ENCODE measurements at places on chromosomes 5 and 9.

- DNase-seq = no peak
Measured at GRCh38 chr9:94817291-94818177, 91.0 kb downstream of the AOPEP start.

GRCh38 chr9:93071464-93071863 is 13.0 kb downstream of the SUSD3 start:
- no peak for DNase-seq

GRCh38 chr5:38468978-38469706 is 87.3 kb downstream of the LIFR start:
- DNase-seq = no peak

- DNase-seq = no peak
Measured at GRCh38 chr5:33379757-33380156, 61.0 kb upstream of the TARS1 start.

GRCh38 chr9:30482499-30482898 is 1901.9 kb upstream of the ACO1 start:
- DNase-seq = no peak

DNA sequence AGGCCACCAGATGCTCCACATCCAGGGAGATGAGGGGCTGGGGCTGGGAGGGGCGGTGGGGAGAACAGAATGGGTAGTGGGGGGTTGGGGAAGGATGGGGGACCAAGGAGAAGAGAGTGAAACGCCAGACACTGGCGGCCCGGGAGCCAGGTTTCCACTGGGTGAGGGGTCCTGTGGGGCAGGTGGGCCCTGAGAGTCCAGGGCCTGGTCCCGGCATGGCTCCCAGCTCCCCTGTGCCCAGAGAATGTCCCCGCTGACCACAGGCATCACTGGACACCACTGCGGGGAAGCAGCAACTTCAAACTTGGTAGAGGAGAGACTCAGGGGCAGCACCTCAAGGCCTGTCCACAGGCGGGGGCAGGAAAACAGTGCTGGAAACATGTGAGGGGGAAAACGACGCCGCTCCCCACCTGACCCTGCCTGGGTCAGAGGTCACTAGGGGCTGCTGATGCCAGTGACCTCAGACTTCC is 13.2 kb downstream of the NINJ1 start:
- no peak for DNase-seq

DNA sequence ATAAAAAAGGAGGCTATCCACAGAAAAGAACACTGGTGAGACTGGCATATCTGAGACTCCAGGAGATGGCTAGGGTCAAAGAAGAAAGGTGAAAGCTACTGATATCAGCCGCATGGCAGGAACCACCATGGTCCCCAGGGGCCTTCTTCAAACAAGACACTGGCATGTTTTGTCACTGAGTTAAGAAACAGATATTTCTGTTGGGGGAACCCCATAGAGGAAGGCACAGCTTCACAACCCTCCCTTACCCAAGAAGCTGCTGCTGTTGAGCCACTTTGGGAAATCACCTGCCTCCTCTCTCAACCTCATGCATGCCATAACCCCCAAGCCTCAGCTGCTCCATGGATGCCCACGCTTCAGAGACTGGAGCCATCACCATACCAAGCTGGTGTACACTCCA is 13.3 kb upstream of the BTNL3 start:
- no peak for DNase-seq

DNA sequence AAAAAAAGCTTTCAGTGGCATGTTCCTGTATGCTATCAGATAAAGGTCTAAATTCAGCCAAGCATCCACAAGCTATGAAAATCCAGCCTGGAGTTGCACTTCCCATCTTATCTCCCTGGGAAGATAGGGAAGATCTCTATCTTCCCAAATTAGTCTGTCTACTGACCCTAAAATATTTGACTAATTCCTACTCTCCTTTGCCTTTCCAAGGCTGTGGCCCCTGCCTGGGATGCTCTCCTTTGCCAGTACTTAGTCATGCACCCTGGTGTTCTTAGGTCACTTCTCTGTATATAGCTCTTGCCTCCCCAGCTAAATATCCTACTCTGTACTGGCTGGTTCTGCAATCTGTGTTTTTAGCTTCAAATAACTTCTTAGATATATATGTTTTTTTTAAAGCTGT is 44.0 kb upstream of the PLPP1 start:
- DNase-seq = no peak

- no peak for DNase-seq
Measured at GRCh38 chr5:64814073-64814472, 45.3 kb downstream of the CWC27 start.

GRCh38 chr5:112795342-112795741 is 57.7 kb downstream of the APC start:
- no peak for DNase-seq

DNA sequence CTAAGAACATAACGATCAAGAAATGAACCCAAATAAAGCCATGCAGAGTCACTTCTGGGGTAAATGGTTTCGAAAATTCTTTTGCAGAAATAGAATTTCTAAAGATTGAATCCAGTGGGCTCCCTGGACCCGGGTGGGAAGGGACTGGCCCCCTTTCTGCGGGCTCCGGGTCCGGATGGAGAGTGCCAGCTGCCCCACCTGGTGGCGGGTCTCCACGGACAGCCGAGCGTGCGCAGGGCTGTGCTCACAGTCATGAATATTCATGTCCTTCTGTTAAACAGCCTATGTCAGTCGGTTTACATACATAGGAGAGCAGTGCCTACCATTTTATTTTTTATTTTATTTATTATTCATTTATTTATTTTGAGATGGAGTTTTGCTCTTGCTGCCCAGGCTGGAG is 4.7 kb upstream of the PPP1R26 start:
- no peak for DNase-seq

- DNase-seq = no peak
Measured at GRCh38 chr9:135925496-135926133, 18.3 kb upstream of the CAMSAP1 start.

- no peak for DNase-seq
Measured at GRCh38 chr5:103511554-103511885, 51.1 kb downstream of the NUDT12 start.

DNA sequence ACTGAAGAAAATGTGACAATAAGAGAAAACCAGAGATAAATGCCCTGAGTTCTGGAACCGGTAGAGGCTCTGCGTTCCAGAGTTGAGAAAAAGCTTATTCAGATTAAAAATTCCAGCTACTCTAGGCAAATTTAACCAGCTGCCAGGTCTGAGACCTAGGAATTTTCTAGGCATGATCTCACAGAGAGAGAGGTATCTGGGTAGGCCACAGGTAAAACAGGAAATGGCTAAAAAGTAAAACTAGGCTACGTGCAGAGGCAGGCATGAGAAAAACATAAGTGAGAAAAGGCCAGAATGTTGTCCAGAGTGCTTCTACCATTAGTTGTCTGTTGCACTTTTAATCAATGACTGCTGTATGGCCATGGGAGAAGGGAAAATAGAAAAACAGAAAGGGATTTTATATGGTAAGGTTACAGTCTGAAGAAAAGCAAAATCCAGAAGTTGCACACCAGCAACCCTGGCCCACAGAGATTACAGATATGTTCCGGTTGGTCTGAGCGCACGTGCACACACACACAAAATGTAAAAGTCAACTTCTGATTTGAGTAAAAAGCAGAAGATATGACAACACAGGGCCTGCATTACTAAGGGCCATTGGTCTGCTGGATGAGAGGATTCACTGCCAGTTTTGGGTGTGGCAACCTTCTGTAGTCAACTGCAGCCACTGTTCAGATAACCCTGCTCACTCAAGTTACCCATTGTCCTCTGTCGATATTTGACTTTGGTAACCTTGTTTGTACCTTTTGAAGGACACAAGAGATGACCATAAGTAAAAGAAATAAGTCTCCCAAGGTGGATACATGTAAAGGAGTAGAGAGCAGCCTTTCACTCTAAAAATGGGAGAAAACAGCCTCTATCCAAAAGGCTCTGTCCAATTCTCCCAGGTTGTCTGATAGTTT is 266.0 kb downstream of the DTWD2 start:
- no peak for DNase-seq

- no peak for DNase-seq
Measured at GRCh38 chr5:15690611-15691010, 190.6 kb downstream of the FBXL7 start.

DNA sequence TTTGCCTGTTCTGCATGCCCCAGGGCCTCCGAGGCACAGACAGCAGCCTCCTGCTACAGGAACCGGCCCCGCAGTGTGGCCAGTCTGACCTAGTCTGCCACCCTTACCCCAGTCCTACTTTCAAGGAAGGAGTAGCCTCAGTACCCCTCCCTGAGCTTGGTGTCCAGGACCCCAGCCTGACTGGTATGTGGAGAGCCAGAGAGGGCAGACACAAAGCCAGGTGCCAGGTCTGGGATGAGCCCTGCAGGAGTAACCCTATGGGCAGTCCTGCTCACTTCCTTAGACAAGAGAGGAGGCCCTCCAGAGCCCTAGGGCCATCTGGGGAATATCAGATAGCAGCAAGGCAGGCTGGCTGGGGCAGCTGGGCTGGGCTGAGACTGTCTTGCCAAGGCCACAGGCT is 67.8 kb downstream of the NRG2 start:
- no peak for DNase-seq

- no peak for DNase-seq
Measured at GRCh38 chr9:3348169-3348568, 177.6 kb downstream of the RFX3 start.

GRCh38 chr9:94159069-94159939 is 75.0 kb downstream of the PTPDC1 start:
- DNase-seq = no peak

- DNase-seq = no peak
Measured at GRCh38 chr9:37931592-37931991, 27.7 kb upstream of the SLC25A51 start.
